ENCODE measurements at places on chromosomes 2 and 18. TPM values are rescaled to one million over a fixed set of nuclear protein-coding genes. Genes with fewer than 3 reads are reported as not detected.

Gene TFPI
- 1.1 TPM for polyA plus RNA-seq

Gene CRYGD
- not detected for polyA plus RNA-seq

Gene TLX2
- polyA plus RNA-seq: not detected

Gene ASNSD1
- polyA plus RNA-seq: 30.7 TPM

Gene CFAP65
- not detected for polyA plus RNA-seq

Gene DSG1
- polyA plus RNA-seq: 68.0 TPM

GRCh38 chr2:230922951-230923717, 1.9 kb downstream of the GPR55 start:
- DNase-seq: no peak

DNA sequence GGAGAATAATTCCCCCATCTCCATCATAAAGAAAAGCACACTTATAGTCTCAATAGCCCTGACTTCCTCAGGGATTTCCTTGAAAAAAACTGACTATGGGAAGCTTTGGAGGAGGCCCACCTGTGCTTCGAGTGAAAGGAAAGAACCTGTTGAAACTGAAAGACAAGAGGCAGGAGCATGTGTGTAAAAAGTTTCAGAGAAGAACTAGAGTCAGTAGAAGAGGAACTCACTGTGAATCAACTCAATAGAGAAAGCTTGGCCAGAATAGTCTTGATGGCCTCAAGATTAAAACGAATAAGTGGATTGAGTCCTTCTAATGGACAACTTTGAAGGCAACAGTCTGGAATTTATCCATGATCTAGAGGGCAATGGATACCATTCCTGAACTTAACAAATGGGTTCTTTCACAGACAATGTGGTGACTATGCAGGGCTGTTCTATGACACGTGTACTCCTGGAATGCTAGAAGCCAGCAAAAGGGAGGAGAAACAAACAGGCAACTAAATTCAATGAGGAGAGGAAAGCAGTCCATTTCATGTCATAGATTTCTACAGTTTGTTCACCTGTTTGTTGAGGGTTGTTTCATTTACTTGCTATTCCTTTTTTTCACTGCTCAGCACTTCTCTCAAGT, 442.3 kb downstream of the GRB14 start:
- no peak for DNase-seq

- DNase-seq: peak; percentile 84
Observed at GRCh38 chr2:236871500-236872001, 214.1 kb upstream of the COPS8 start.

GRCh38 chr2:233795735-233796171, 17.6 kb downstream of the MROH2A start:
- no peak for DNase-seq

DNA sequence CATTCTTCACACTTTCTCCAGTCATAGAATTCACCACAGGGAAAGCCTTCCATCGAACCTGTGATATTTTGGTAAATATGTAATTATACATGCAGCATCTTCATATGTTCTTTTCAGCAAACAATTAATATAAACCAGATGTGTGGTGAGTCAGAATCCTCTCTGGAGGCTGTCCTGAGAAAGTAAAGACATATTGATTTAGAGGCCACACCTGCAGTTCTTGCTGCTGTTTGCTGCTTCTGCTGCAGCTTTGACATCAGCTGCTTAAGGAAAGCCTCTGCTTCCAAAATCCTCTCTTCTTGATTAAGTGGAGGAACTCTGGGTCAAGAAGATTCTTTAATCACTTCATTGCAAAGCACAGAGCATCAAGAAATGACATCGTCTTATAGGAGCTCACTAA, 568.8 kb upstream of the ZEB2 start:
- DNase-seq: no peak

- no peak for DNase-seq
Observed at GRCh38 chr18:61597316-61597715, 264.1 kb downstream of the CDH20 start.

GRCh38 chr2:138395565-138396306, 105.8 kb upstream of the SPOPL start:
- peak; percentile 52 for DNase-seq

GRCh38 chr18:46843372-46843771, 73.9 kb downstream of the PIAS2 start:
- no peak for DNase-seq

DNA sequence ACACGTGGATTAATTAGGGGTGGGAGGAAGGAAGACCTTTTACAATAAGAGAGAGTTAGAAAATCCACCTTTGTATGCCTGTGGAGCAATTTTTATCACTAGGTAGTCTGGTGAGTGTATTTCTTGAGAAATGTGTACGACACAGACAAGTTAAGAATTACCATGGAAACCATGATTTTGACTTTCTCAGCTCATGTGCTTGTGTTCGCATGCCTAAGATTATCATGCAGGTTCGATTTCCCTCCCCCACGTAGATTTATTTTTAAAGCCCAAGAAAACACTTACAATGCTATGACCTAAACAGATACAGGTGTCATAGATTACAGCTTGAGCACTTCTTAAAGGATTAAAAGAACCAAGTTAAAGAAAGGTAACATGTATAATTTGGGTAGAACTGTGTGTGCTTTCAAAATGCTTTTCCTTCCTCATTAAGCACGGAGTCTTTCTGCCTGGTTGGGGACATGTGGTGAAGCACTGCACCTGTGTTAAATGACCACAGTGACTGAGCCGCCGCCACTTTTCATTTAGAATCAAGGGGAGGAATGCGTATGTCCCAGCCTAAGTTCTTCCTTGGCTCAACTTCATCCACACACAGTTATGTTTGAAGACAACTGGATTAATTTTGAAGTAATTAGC, 16.6 kb downstream of the SERTAD2 start:
- no peak for DNase-seq

GRCh38 chr18:13563390-13563805, 163.0 kb downstream of the FAM210A start:
- DNase-seq: no peak

- no peak for DNase-seq
Observed at GRCh38 chr2:43084699-43085091, 141.7 kb downstream of the ZFP36L2 start.

GRCh38 chr18:7921938-7922587, 354.9 kb downstream of the PTPRM start:
- no peak for DNase-seq

Data from keratinocyte (primary cell).